CD4-positive, alpha-beta T cell (primary cell): ENCODE measurements at places on chromosomes 3 and 15.

- no peak for DNase-seq
These were observed 3.0 kb downstream of the DUT start for GRCh38 chr15:48334260-48334659.

DNA sequence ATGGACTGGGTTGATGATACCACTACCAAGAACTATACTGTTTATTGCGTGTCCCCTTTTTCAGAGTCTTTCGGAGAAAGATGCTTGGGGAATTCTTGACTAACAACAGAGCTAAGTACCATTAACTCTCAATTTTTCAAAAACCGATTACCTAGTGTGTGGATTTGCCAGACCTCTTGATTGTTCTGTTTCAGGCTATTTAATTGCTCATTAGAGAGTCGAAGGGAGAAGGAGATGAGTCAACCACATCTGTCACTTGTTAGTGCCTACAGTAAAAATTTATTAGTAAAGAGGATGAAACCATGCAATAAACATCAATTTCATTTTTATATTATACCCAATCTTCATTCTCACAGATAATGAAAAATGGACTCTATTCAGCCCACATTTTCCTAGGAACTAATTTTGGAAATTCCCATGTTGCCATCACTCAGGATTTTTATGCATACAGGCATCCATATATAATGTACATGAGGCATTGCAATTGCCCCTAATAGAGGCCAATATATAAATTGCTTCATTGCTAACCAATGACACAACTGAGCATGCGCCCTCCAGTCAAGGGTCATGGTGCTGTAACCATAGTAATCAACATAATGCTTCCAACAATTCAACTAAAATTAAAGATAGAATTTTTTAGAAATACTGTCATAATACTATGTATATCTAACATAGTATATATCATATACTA lies 541.7 kb downstream of the TBL1XR1 start:
- no peak for DNase-seq

DNA sequence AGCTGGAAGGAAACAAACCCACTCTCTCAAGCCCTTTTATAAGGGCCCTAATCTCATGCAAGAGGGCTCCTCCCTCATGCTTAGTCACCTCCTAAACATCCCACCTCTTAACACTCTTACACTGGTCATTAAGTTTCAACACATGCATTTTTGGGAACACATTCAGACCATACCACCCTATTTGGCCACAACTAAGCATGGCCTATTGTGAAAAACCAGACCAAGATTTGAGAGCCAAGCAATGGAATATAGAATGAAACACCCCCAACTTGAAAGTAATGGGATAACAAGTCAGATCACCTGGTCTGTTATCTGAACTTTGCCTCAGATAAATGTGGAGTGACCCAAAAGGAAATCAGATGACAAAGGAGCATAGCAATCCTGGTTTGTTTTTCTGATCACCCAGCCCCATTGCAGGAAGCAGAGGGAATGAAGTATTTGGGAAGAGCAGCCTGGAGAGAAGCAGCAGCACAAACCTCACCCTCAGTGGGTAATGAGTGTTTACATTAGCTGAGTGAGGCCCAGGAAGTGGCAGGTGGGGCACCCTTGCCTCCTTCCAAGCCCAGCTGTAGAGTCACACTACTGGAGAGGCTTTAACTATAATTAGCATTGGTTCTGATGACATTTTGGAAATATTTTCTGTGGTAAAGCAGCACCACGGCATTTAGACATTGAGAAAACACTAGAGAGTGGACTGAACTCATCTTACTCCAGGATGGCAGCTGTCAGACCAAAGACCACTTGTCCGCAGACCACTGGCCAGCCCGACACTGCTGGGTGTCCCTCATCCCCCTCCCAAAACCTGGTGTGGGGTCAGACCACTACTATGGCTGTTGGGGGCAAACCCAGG lies 48.8 kb upstream of the PRTG start:
- DNase-seq: no peak

GRCh38 chr3:133591271-133591742 lies 17.8 kb downstream of the CDV3 start:
- no peak for DNase-seq

DNA sequence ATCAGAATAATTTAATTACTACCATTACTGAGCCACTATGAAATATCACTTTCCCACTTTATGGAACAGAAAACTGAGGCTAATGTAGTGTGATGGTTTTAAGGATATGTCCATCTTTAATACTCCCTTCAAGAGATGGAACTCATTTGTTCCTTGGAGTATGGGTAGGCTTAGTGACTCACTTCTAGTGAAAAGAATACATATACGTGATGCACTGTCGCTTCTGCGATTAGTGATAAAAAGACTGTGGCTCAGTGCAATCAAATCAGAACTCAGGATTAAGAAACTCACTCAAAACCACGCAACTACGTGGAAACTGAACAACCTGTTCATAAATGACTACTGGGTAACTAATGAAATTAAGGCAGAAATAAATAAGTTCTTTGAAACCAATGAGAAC lies 216.6 kb downstream of the SUCLG2 start:
- no peak for DNase-seq

- no peak for DNase-seq
These were observed 68.3 kb downstream of the SMAD3 start for GRCh38 chr15:67133738-67134066.

- DNase-seq: no peak
These were observed 158.6 kb downstream of the UACA start for GRCh38 chr15:70604666-70605315.

DNA sequence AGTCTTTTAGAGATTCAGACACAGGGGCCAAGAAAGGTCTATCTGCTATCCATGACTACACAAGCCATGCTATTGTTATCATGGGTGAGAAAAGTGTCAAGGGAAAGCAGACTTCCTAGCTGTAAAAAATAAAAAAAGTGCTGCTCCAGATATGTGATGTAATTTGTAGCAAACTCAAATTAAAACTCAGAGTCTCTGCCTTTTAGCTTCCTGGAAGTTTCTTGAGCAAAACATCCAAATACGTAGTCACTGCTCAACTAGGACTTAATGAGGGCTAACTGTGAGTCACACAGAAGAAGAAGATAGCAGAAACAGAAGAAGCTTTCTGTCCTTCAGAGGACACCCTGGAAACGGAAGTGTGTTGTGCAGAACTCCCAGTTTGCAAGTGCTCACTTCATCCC lies 393.4 kb upstream of the NR2F2 start:
- DNase-seq: no peak

DNA sequence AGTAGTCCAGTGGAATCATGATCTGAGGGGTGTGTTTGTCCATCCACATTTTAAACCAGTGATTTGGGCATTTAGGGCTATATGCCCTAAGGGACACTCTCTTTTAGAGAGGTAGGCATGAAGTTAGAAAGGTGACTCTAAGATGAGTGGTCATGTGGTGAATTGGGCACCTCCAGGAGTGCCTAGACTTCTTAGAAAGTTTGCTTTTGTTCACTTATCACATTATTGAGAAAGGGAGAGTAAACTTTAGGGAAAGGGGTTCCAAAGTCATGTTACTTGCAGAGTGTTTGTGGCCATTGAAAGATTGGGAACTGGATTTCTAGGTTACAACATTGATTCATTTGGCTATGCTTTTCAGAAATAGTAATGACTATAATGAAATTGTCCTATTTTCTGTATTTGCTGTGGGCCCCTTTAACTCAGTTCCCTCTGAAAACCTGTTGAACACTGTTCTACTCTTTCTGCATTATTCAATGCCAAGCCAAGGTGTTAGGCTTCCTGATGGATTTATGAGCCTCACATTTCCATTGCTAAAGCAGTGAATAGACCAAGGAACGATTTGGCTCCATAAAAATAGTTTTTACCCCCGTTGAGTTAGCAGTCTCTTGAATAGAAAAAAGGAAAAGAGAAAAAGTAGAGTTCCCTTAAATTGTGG lies 169.3 kb downstream of the PTPRG start:
- no peak for DNase-seq

- no peak for DNase-seq
These were observed 245.9 kb upstream of the LMCD1 start for GRCh38 chr3:8255725-8256124.

DNA sequence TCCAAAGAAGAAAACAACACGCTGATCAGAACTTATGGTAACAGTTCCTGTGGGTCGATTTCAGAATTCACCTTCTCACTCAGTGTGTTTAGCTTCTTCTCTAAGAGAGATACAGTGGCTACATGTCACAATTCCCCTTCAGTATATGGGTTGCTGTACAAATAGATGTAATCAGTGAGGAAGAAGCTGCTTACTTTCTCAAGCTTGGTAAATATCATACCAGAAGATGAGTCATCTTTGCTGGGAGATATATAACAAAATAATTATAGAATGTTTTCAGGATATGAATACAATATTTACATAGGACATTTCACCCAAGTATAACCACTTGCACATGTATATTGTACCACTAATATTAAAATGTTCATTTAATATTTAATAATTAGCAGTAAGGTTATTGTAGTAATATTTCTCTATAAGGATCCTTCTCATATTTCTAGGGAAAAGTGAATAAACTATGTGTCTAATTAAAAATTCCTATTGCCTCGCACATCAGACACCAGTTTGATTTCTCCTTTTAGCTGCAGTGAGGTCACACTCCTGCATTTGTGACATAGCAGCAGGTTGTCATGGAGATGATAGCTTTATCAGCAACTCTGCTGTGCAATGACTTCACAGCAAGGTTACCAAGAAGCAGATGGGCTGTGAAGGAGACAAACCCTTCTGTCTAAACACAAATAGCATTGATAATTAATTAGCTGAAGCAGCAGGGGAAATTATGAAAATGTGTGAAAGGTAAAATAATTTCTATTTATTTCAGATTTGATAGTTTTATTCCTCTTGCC lies 211.4 kb downstream of the TUSC7 start:
- DNase-seq: no peak

GRCh38 chr3:67863869-67864268 lies 209.5 kb upstream of the SUCLG2 start:
- DNase-seq: no peak

- DNase-seq: peak; percentile 65
These were observed 960 bp upstream of the KLF13 start for GRCh38 chr15:31325595-31326155.

GRCh38 chr3:69724722-69725435 lies 14.4 kb upstream of the MITF start:
- no peak for DNase-seq

- no peak for DNase-seq
These were observed 114.5 kb upstream of the ARPP21 start for GRCh38 chr3:35524856-35525255.

- no peak for DNase-seq
These were observed 1.4 kb upstream of the ISG20 start for GRCh38 chr15:88637436-88637835.

GRCh38 chr15:44588541-44588940 lies 51.6 kb downstream of the EIF3J start:
- DNase-seq: no peak

- DNase-seq: no peak
These were observed 513.2 kb upstream of the GOLIM4 start for GRCh38 chr3:168608926-168609325.

- no peak for DNase-seq
These were observed 304.8 kb upstream of the STAC start for GRCh38 chr3:36075491-36075890.

DNA sequence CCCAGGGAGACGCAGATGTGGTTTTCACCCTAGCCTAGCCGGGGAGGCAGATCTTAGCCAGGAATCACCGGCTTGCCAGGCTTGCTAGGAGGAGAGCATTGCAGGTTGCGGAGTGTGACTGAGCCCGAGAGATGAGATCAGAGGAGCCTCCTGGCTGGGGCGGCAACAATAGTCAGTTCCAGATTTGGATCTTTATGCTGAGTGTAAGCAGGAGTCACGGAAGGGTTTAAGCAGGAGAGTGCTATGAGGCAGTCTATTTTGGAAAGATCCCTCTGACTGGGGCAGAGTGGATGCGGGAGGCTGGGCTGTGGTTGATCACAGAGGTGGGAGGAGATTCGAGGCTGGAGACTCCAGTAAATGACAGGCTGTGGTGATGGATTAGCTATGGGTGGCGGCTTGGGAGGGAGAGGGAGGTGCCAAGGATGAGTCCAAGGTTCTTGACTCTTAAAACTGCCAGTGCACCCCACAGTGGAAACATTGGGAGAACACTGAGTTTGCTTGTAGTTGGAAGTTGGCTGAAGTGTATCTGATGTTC lies 10.4 kb upstream of the BAHD1 start:
- no peak for DNase-seq

GRCh38 chr15:40930430-40931299 lies 1.5 kb downstream of the DLL4 start:
- peak; percentile 37 for DNase-seq

DNA sequence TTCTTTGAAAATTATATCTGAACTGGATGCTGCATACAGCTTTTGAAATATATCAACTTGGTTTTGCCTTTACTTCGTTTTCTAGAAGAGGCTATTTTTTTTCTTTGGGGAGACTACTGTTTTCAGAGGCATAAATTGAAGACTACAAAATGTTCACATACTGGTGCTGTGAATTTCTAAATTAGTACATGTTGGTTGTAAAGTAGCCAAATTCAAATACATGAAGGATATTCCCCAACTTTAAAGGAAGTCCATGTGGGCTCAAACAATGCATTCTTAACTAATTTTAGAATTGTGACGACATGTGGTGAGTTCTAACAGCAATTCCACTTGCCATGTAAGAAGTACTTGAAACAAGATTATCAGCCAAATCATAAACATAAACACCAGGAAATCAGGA lies 295.7 kb downstream of the TUSC7 start:
- DNase-seq: no peak

- no peak for DNase-seq
These were observed 21.7 kb upstream of the CCDC39 start for GRCh38 chr3:180700941-180701340.

- no peak for DNase-seq
These were observed 62.6 kb downstream of the CRTC3 start for GRCh38 chr15:90592131-90592881.

GRCh38 chr15:75902129-75902557 lies 1.5 kb upstream of the FBXO22 start:
- no peak for DNase-seq

DNA sequence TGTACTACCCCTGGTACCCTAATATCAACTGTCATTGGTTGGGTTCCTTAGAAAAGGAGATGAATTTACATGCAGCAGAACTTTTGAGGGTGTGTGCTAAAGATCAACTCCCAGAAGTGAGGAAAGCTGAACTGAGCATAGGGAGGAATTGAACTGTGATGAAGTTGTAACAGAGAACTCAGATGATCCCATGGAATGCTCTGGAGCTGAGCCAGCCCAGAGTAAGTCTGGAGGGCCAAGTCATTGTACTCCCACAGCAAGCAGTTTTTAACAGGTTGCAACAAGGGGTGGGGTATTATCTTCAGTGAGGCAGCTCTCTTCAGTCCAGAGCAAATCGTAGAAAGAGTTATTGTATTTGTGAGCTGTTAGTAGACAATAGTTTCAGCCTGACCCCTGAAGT lies 572.3 kb downstream of the PYDC2 start:
- DNase-seq: no peak
